ENCODE measurements at places on chromosomes 2 and 18. TPM values are rescaled to one million over a fixed set of nuclear protein-coding genes. Genes with fewer than 3 reads are reported as not detected.

- no peak for DNase-seq
These were observed 30.1 kb upstream of the TMEM87B start for GRCh38 chr2:112024896-112025491.

DNA sequence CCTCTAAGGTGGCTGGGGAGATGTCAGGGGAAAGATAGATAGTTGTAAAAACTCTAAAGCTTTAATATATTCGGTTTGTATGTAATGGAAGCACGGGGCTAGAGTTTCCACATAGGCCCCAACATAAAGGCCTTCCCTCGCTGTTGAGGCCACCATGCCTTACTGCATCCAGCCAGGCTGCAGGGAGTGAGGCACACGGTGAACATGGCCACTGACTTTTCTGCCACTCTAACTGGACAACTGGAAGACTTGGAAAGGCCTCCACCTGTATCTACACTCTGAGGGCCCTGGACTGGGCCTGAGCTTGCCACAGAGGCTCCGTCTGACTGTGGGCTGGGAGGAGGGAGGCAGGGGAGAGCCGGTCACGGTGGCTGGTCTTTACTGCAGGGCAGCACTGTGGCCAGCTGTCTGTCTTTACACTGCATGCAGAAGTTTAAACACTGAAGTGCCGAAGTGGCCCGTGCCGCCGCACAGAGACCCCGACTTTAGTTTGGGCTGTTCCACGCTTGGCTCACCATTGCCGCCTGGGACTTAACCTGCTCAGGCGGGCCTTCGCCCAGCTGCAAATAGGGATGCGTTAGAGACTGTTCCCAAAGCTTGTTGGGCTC, 66.7 kb downstream of the EMILIN2 start:
- DNase-seq: no peak

The RBM43 gene
- total RNA-seq: 4.7 TPM

The AQP12B gene
- not detected for total RNA-seq
